ENCODE measurements at places on chromosomes 12 and 14. TPM values are rescaled to one million over a fixed set of nuclear protein-coding genes. Genes with fewer than 3 reads are reported as not detected.

Gene CDKL1
- polyA plus RNA-seq, result 8.3 TPM

Gene GRIN2B
- 0.08 TPM for polyA plus RNA-seq

Gene PPP4R4
- polyA plus RNA-seq, result 0.08 TPM

Gene CNTN1
- 3.8 TPM for polyA plus RNA-seq

Gene KLRD1
- 1.1 TPM for polyA plus RNA-seq

Gene FAIM2
- 13.4 TPM for polyA plus RNA-seq

Gene C1R
- 425 TPM for polyA plus RNA-seq

GRCh38 chr12:25780771-25781170 is 177.7 kb upstream of the RASSF8 start:
- H3K27me3 ChIP-seq, result no peaks in the 10 kb centered on the region
- no peaks in the 10 kb centered on the region for H3K4me1 ChIP-seq
- no peaks in the 10 kb centered on the region for H3K36me3 ChIP-seq
- H3K27ac ChIP-seq, result no peak overlapping the region
- DNase-seq, result no peak

DNA sequence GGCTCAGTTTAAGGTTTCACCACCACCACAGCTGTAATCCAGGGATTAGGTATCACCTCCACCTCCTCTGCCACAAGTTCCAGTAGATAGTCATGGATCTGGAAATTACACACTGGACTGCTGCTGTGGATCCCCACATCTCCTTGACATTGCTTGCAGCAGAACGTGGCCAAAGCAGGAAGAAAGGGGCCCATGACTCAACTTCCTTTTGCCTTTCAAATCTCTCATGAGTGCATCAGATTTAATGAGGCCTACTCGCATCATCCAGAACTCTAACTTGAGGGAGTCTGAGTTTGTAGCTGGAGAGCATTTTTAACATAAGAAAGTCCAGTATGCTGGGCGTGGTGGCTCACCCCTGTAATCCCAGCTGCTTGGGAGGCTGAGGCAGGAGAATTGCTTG is 29.2 kb upstream of the TMED10 start:
- no peaks in the 10 kb centered on the region for H3K36me3 ChIP-seq
- H3K27me3 ChIP-seq, result no peaks in the 10 kb centered on the region
- H3K4me3 ChIP-seq, result no peak overlapping the region
- no peak for DNase-seq

- no peaks in the 10 kb centered on the region for H3K36me3 ChIP-seq
- peak within 1 kb of the TSS; percentile 89 for H3K27ac ChIP-seq
- no peaks in the 10 kb centered on the region for H3K4me1 ChIP-seq
- no peak for DNase-seq
Measured at GRCh38 chr12:7503686-7504415, at the start of gene CD163. Gene CD163 (minus strand): TSS chr12:7503777. CDS start chr12:7503690, 87 bp downstream.

GRCh38 chr12:87413784-87414183 is 615.4 kb downstream of the C12orf50 start:
- no peak for DNase-seq
- no peak overlapping the region for H3K4me3 ChIP-seq
- H3K27me3 ChIP-seq, result no peaks in the 10 kb centered on the region
- H3K36me3 ChIP-seq, result no peaks in the 10 kb centered on the region

DNA sequence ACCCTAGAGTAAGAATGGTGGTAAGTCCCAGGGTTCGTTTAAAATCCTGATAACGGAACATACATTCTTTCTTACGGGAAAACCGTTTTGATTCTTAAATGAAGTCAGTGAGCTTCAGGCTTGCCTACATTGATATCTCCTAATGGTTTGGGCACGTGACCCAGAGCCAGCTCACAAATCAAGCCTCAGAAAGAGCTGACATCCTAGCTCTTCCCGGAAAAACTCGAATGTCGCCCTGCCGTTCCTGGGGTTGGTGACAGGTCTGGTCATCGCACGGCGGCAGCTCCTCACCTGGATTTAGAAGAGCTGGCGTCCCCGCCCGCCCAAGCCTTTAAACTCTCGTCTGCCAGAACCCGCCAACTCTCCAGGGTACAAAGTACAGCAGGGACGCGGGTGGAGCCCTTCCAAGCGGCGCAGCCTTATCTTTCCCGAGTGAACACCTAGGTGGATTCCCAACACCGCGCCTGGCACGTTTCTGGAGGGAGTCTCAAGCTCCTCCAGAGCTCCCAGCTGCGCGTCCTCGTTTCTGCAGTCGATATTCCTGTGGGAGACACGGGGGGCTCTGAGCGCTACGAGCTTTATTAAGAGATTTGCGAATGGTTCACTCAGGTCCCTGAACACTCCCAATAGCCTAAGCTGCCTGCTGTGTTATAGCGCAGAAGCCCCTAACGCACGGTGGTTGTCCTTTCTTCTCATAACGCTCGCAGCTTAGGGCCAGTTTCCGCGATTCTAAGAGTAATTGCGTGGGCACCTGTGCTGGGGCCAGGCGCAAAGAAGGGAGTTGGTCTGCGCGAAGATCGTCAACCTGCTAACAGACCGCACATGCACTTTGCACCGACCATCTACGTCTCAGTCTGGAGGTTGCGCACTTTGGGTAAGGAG is at the start of gene SSTR1:
Gene SSTR1 (plus strand): TSS at position 169 of the 882 bp plus-strand sequence. CDS start 1,486 bp downstream, outside the sequence.
- no peak within 1 kb of the TSS for H3K27ac ChIP-seq
- no peaks in the 10 kb centered on the region for H3K36me3 ChIP-seq
- H3K4me1 ChIP-seq, result no peaks in the 10 kb centered on the region
- peaks cover 47% of the 10 kb centered on the region for H3K27me3 ChIP-seq
- peak within 1 kb of the TSS; percentile 23 for H3K4me3 ChIP-seq

GRCh38 chr12:6950401-6950801 is 755 bp upstream of the PTPN6 start:
- H3K27ac ChIP-seq, result no peak overlapping the region
- H3K4me3 ChIP-seq, result no peak overlapping the region
- DNase-seq, result no peak
- peaks cover 20% of the 10 kb centered on the region for H3K4me1 ChIP-seq
- no peaks in the 10 kb centered on the region for H3K36me3 ChIP-seq

GRCh38 chr14:71654810-71655209 is 277.4 kb upstream of the RGS6 start:
- H3K36me3 ChIP-seq, result no peaks in the 10 kb centered on the region
- H3K27ac ChIP-seq, result no peak overlapping the region
- no peaks in the 10 kb centered on the region for H3K27me3 ChIP-seq

DNA sequence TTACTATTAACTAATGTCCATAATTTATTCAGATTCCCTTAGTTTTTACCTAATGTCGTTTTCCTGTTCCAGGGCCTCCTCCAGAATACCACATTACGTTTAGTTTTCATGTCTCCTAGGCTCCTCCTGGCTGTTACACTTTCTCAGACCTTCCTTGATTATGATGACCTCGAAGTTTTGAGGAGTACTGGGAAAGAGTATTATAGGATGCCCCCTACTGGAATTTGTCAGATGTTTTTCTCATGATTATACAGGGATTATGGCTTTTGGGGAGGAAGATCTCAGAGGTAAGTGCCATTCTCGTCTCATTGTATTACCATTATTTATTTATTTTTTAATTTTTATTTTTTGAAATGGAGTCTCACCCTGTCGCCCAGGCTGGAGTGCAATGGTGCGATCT is 17.7 kb upstream of the C1S start:
- H3K36me3 ChIP-seq, result no peaks in the 10 kb centered on the region
- peaks cover 5% of the 10 kb centered on the region for H3K4me1 ChIP-seq
- H3K4me3 ChIP-seq, result no peak overlapping the region
- no peak overlapping the region for H3K27ac ChIP-seq
- DNase-seq, result no peak
- H3K27me3 ChIP-seq, result no peaks in the 10 kb centered on the region

DNA sequence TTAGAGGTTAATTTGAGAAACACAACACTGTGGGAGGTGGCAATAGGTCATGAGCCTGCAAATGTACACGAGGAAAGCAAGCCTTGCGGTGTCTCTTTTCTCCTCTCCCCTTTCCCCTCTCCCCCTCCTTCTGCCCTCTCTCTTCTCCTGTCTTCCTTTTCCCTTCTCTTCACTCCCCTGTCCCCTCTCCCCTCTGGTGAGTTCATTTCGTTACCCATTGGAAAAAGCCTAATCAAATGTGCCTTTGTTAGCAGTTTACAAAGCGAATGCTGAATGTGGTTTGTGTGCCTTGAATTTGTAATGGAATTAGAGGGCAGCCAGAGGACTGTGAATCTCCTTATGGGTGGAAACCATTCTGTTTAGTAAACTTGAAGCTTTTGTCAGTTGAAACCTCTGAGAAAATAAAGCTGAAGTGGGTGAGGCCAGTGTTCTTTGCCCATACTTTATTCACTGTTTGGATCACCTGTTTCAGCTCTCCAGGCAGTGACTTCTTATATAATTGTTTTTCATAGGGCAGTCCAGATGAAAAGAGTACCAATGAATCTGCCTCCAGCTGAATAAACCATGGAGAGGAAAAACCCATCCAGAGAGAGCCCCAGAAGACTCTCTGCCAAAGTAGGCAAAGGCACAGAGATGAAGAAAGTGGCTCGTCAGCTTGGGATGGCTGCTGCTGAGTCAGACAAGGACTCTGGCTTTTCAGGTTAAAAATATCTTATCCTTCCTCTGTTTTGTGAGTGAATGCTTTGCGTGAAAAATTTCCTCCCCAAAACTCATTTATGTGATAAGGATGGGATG is 7.3 kb downstream of the CIPC start:
- H3K4me1 ChIP-seq, result peaks cover 14% of the 10 kb centered on the region
- peak; percentile 59 for DNase-seq
- H3K27ac ChIP-seq, result peak overlapping the region; percentile 1
- H3K27me3 ChIP-seq, result no peaks in the 10 kb centered on the region

DNA sequence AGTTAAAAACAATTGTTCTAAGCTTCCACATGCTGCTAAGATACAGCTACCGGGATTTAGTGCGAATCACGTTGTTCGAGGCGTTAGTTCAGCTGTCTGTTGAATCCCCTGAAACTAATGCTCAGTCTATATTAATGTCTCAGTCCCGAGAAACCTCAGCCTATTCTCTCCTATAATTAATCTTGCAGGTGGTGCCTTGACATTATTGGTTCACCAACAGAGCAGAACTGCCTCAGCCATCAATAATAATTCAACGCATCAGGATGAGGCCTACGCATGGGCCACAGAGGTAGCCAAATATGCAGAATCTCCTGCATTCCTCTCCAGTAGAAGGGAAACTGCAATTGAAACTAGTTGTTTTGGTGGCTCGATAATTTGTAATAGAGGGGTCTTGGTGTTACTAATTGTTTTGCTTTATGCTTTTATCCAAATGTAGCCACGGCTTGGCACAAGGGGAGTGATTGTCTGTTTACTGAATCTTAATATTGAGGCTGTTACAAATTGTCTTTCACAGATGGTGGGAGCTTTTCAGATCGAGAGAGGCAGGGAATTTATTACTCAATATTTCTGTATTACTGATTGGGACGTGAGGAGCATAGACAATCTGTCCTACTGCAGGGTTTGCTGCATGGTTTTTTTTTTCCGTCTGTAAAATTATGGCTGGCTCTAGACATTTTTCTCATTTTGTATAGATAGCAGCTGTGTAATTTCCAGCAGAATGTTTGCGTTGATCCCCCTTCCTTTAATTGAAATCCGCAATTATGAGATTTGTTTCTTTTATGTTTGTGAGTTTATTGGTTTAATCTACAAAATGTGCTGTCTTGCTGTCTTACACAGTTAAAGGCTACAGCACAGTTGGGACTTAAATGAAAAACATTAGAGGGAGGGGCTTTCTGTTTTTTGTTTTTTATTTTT is 1036.5 kb upstream of the NOVA1 start:
- DNase-seq, result no peak
- no peaks in the 10 kb centered on the region for H3K27me3 ChIP-seq
- H3K27ac ChIP-seq, result no peak overlapping the region
- H3K4me3 ChIP-seq, result no peak overlapping the region
- no peaks in the 10 kb centered on the region for H3K4me1 ChIP-seq

DNA sequence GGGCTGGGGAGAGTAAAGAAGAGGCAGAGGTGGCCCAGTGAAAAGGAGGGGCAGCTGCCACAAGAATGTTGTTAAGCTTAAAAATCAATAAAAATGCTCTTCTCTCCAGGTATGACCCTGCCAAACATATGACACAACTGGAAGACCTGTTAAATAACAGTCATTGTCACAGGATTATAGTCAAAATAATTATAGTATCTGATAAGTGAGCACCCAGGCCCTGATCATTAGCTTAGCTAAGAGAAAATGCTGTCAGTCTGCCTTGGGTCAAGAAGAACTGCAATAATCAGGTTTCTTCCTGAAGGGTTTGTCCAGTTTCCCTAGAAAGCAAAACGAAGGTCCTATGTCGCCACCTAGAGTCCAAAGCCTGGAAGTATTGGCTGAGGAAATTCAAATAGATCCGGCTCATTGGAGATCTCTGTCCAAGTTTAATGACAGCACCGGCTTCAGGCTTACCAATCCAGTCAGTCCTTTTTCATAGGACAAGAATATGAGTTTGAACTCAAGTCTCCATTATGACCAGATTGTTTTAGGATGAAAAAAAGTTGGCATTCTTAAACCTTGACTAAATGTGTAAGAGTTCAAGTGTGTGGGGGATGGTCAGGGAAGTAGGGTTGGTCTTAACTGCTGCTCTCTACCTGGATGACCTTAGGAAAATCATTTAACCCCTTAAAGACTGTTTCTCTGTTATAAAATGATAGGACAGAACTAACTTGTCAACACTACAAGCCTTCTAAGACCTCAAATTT is 22.5 kb upstream of the NKX2-8 start:
- H3K27ac ChIP-seq, result no peak overlapping the region
- no peaks in the 10 kb centered on the region for H3K4me1 ChIP-seq
- no peaks in the 10 kb centered on the region for H3K27me3 ChIP-seq
- no peaks in the 10 kb centered on the region for H3K36me3 ChIP-seq
- no peak overlapping the region for H3K4me3 ChIP-seq

GRCh38 chr14:103828315-103828967 is 18.9 kb downstream of the PPP1R13B start:
- DNase-seq, result peak; percentile 68
- H3K27ac ChIP-seq, result peak overlapping the region; percentile 24
- no peaks in the 10 kb centered on the region for H3K27me3 ChIP-seq
- H3K36me3 ChIP-seq, result no peaks in the 10 kb centered on the region
- no peaks in the 10 kb centered on the region for H3K4me1 ChIP-seq

DNA sequence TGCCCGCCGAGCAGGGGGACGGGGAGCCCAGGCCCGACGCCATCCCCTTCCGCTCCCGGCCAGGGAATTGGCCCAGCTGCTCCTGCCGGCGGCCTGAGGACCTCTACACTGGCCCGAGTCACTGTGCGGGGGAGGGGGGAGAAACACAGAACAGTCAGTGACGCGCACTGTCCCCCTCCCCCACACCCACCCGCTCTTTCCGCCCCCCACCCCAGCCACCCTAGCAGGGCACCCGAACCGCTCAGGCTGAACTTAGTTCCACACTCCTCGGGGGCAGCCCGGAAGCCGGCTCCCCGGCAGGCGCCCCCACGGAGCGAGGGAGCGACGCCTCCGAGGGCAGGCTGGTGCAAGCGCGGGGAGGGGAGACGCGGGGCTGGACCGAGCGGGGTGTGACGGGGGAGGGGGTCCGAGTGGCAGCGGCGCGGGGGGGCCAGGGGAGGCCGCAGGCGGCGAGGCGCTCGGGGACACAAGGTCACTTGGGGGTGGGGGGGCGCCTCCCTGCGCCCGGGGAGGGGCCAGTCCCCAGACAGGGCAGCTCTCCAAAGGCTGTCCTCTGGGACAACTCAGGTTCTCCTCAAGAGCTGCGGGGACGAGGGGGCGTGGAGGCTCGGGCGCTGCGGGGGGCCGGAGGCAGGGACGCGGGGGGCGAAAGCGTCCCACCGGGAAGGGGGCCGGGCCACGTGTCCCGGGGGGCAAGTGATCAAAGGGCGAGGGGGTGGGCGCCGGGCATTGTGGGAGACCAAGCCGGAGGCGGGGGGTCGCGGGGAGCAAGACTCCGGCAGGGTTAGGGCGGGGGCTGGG is 648 bp downstream of the CHD4 start:
- peak overlapping the region; percentile 97 for H3K27ac ChIP-seq
- H3K36me3 ChIP-seq, result peaks cover 10% of the 10 kb centered on the region
- H3K27me3 ChIP-seq, result no peaks in the 10 kb centered on the region
- DNase-seq, result peak; percentile 83
- peaks cover 36% of the 10 kb centered on the region for H3K4me1 ChIP-seq
- peak overlapping the region; percentile 96 for H3K4me3 ChIP-seq

- no peak overlapping the region for H3K27ac ChIP-seq
- H3K36me3 ChIP-seq, result no peaks in the 10 kb centered on the region
- DNase-seq, result no peak
- H3K4me3 ChIP-seq, result no peak overlapping the region
Measured at GRCh38 chr14:30553311-30553989, 5.5 kb upstream of the G2E3 start.
